ENCODE measurements at places on chromosomes 5 and 9.

- no peak for DNase-seq
Observed at GRCh38 chr5:156913719-156914370, 49.2 kb downstream of the TIMD4 start.

- no peak for DNase-seq
Observed at GRCh38 chr9:34651876-34652601, at the start of gene IL11RA. Gene IL11RA, plus strand, starts transcription at chr9:34652185. Its CDS starts 3,033 bp downstream, at chr9:34655218.

- DNase-seq = no peak
Observed at GRCh38 chr5:23405316-23406068, 101.9 kb upstream of the PRDM9 start.

GRCh38 chr9:114513055-114513958, 8.0 kb upstream of the WHRN start:
- DNase-seq = no peak

- DNase-seq = no peak
Observed at GRCh38 chr5:6768590-6769230, 55.5 kb downstream of the TENT4A start.

DNA sequence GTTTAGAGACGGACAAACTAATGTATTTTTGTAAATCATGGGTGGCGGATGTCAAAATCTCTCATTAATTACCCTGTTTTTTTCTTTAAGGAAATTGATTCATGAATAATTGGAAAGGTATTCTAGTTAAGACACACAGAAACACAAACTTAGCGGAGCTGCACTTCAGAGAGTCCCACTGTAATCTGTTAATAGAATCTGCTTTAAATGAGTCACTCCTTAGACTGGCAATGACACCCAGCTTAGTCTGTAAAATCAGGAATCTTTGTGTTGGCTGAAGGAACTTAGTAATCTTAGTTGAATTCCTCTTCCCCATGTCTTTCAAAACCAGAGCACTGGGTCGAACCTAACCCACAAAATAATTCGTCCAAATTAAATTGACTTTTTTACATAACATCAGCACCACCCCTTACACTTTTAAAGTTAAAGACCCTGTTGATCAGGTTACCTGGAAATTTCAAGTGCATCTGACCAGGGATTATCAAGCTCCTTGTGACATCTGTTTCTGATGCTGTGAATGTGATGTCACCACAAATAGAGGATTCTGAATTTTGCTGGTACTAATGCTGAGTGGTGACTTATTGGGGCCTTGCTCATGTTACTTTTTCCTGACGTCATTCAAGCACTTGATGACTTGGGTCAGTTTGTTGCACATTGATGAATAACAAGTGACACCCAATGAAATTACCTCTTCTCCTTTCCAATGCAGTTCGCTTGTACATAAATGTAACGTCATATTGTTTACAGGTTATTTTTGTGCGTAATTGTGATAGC, 313.6 kb downstream of the KCTD16 start:
- no peak for DNase-seq

DNA sequence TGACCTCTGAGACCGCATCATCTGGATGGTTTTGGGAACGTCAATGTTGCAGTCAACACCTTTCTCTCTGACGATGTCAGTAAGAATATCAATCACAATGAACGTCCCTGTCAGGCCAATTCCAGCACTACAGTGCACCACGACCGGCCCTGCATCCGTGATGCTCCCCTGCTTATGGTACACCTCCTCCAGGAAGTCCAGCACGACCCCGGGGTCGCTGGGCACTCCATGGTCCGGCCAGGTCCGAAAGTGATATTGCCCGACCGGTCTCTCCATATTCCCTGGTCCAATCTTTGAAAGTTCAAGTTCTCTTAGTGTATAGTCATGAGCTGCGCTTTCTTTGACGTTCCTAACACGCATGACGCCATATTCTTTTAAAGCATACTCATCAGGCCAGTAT, 203.6 kb upstream of the PRDM9 start:
- no peak for DNase-seq
